SK-N-SH (cell line): ENCODE measurements at places on chromosomes 4 and X. TPM values are rescaled to one million over a fixed set of nuclear protein-coding genes. Genes with fewer than 3 reads are reported as not detected.

DNA sequence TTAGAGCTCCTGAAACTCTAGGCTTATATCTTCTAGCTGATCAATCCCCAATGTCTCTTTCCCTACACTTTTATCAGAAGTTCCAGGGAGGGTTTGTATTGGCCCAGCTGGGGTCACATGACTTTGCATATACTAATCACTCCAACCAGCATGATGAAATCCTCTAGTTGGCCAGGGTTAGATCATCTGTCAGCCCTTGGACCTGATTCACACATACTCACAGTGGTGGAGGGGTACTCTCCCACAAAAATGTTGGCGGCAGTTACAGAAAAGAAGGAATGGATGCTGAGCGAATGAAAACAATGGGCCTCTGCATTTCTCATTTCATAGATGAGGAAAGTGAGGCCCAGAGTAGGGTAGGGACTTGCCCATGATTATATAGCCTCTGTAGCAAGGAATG is 151.1 kb downstream of the PJA1 start:
- H3K4me3 ChIP-seq = no peak overlapping the region
- no peak overlapping the region for H3K27ac ChIP-seq
- H3K27me3 ChIP-seq = no peaks in the 10 kb centered on the region; the same call in 1 of the 2 replicates
- H3K36me3 ChIP-seq = no peaks in the 10 kb centered on the region
- H3K4me1 ChIP-seq = peaks cover 3% of the 10 kb centered on the region; the same call in 1 of the 2 replicates
- no peak for DNase-seq

Gene CFAP99
- polyA plus RNA-seq = 0.13 and 0.55 TPM in 2 replicates

DNA sequence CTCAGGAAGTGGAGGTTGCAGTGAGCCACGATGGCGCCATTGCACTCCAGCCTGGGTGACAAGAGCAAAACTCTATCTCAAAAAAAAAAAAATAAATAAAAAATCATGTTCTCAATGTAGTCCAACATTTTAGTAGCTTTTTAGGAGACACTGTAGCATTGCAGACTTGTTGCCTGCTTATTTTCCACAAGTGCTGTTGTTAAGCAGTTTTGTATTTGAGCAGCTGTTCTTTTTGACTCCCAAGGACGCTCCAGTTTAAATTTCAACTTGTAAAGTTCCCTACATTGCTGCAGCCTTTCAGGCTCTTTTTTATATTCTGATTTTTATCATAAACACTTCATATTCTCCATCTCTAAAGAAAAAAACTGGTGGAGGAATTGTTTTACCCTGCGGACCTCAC is 83.1 kb downstream of the PPEF2 start:
- no peak overlapping the region for H3K27ac ChIP-seq
- H3K4me1 ChIP-seq = no peaks in the 10 kb centered on the region
- no peak overlapping the region for H3K4me3 ChIP-seq

Gene MAPK10
- polyA plus RNA-seq = 8.1 and 13.0 TPM in 2 replicates

Gene NSUN7
- 0.21 and 0.28 TPM in 2 replicates for polyA plus RNA-seq

Gene LRCH2
- polyA plus RNA-seq = 1.7 and 2.3 TPM in 2 replicates

DNA sequence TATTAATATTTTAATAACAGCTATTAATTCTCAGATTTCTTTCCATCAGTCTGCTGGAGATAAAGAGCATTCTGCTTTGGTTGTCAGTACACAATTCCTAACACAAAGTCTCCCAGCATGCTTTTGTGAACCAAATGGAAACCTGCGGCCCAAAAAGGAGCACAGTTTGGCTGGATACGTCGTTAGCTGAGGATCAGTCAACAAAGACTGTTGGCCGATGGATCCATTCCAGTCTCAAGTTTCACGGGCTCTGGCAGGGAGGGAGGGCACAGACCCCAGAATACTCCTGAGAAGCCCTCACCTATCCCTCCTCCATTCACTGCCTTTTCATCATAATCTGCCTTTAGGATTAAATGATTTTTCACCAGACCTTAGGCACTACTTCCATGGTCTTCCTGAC is 26.3 kb upstream of the PRSS48 start:
- H3K27me3 ChIP-seq = no peaks in the 10 kb centered on the region
- no peak overlapping the region for H3K27ac ChIP-seq
- no peak for DNase-seq
- H3K4me1 ChIP-seq = no peaks in the 10 kb centered on the region; the same call in 1 of the 2 replicates

Gene PNMA6A
- 0.71 and 0.81 TPM in 2 replicates for polyA plus RNA-seq

GRCh38 chrX:68834371-68835103 is 5.7 kb downstream of the EFNB1 start:
- no peak for DNase-seq
- H3K27me3 ChIP-seq = peaks cover 10% of the 10 kb centered on the region; the same call in 1 of the 2 replicates
- peaks cover 10% of the 10 kb centered on the region; the same call in 1 of the 2 replicates for H3K4me1 ChIP-seq
- no peaks in the 10 kb centered on the region for H3K36me3 ChIP-seq
- H3K27ac ChIP-seq = no peak overlapping the region

Gene TMEM154
- polyA plus RNA-seq = 0.58 and 0.62 TPM in 2 replicates

DNA sequence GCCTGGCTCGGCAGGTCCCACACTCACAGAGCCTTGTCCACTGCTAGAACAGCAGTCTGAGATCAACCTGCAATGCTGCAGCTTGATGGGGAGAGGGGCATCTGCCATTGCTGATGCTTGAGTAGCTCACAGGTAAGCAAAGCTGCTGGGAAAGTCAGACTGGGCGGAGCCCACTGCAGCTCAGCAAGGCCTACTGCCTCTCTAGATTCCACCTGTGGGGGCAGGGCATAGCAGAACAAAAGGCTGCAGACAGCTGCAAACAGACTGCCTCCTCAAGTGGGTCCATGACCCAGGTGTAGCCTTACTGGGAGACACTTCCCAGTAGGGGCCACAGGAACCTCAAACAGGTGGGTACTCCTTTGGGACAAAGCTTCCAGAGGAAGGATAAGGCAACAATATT is 110.6 kb upstream of the ADAMTS3 start:
- H3K27ac ChIP-seq = no peak overlapping the region
- H3K27me3 ChIP-seq = no peaks in the 10 kb centered on the region
- H3K36me3 ChIP-seq = no peaks in the 10 kb centered on the region
- no peaks in the 10 kb centered on the region for H3K4me1 ChIP-seq

- H3K4me1 ChIP-seq = no peaks in the 10 kb centered on the region
- no peaks in the 10 kb centered on the region for H3K36me3 ChIP-seq
- no peak overlapping the region for H3K4me3 ChIP-seq
- no peaks in the 10 kb centered on the region for H3K27me3 ChIP-seq
Measured at GRCh38 chrX:94265323-94265722, 591.3 kb downstream of the FAM133A start.

- peaks cover 9% of the 10 kb centered on the region; the same call in 1 of the 2 replicates for H3K27me3 ChIP-seq
- peak; percentile 84 for DNase-seq
- H3K4me1 ChIP-seq = no peaks in the 10 kb centered on the region
- H3K27ac ChIP-seq = peak overlapping the region; percentile 33; the same call in 1 of the 2 replicates
Measured at GRCh38 chrX:101658661-101659491, 774 bp downstream of the ARMCX2 start.

Gene NDNF
- 0.13 TPM in 1 of 2 replicates, not detected in the other for polyA plus RNA-seq

DNA sequence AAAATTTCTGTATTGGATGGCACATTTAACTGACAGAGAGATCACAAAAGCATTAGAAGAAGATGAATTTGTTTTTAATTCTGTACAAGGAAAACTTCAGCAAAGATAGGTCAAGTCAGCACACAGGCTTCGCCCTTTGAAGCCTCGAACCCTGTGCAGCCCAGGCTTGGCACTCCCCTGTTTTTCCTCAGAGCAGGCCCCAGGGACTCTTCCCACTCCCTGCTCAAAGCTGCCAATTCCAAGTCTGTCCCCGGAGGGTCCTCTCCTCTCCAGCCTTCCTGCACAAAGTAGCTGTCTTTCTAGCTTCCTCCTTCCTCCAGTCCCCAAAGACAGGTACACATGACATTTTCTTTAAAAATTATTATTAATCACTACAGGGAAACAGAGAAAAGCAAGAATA is 466.3 kb downstream of the PPARGC1A start:
- H3K36me3 ChIP-seq = no peaks in the 10 kb centered on the region
- no peak overlapping the region for H3K27ac ChIP-seq
- H3K4me1 ChIP-seq = no peaks in the 10 kb centered on the region
- no peaks in the 10 kb centered on the region for H3K27me3 ChIP-seq
- no peak for DNase-seq

DNA sequence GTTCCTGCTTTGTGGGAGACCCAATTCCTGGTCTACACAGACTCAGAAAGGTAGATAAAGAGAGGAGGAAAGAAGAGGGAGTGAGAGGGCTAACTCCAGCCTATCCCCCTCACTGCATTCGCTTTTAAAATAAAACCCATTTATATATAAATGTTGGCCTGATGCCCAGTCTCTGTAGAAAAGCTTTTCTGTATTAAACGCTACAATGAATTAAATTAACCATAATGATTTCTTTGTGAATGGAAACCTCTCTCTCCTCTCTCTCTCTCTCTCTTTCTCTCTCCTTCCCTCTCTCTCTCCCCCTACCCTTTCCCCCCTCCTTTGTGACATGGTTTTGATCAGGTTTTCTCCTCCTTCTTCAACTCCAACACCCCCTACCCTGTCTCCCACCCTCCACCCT is 34.8 kb downstream of the PJA1 start:
- H3K27ac ChIP-seq = no peak overlapping the region
- H3K4me1 ChIP-seq = peaks cover 30% of the 10 kb centered on the region; the same call in 1 of the 2 replicates
- peaks cover 45% of the 10 kb centered on the region; the same call in 1 of the 2 replicates for H3K27me3 ChIP-seq
- H3K36me3 ChIP-seq = no peaks in the 10 kb centered on the region
- no peak for DNase-seq

DNA sequence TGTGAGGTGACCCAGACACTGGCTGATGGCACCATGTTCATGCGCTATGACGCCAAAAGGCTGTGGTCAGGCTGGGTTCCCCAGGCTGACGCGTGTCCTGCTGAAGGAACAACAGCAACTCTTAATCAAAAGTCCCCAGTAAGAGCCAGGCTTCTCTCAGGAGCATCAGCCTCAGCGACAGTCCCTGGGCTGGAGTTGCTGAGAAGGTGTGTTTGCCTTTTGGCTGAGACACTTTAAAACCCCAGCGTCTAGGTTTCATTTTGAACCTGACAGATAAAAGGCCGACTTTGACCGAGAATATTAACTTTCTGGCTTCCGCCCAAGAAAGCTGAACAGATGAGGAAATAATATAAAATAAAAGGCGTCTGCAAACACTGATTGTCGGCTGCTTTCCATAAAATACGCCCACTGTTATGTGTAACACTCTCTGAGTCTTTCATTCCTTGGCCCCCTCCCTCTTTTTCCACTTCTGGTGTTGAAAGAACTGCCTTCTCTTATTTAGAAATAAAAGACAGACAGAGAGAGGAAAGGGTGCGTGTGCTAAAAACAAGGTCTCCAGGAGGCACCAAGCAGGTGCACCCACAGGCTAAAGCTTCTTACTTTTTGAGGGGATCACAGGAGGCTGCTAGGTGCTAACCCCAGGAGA is 373.6 kb downstream of the MID1IP1 start:
- H3K4me1 ChIP-seq = peaks cover 14% of the 10 kb centered on the region; the same call in 1 of the 2 replicates
- no peaks in the 10 kb centered on the region for H3K36me3 ChIP-seq
- H3K4me3 ChIP-seq = no peak overlapping the region
- DNase-seq = no peak

DNA sequence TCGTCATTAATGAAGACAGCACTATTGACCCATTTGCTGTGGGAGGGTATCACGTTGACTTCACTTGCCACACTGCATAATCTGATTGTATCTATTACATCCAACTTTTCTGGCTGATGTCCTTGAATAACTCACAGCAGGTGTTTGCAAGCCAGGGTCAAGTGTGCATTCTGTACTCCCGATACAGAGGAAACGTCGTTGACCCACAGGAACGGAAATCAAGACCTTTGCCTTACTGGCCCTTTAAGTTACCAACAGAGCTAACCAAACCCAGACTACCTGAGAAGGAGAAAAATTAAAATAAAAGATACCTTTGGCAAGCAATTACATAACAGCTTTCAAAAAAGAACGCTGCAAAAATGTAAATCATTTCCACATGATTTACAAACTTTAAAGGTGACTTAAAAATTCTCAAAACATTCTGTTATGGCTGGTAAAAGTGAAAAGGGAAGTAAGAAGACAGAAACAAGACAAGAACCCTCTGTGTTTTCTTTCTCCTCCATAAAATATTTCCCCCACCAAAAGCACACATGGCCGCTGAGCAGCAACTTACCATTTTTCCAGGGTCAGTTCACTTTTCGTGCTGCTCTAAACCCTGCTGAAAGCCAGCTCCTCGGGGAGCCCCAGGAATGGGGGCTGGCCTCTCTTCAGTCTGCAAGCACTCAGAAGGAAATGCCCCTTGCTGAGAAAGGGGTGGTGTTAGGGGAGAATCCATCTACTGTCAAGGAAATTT is 6.5 kb upstream of the SHISA3 start:
- DNase-seq = no peak
- H3K4me3 ChIP-seq = no peak overlapping the region
- no peaks in the 10 kb centered on the region for H3K36me3 ChIP-seq
- no peaks in the 10 kb centered on the region for H3K27me3 ChIP-seq
- no peaks in the 10 kb centered on the region for H3K4me1 ChIP-seq

DNA sequence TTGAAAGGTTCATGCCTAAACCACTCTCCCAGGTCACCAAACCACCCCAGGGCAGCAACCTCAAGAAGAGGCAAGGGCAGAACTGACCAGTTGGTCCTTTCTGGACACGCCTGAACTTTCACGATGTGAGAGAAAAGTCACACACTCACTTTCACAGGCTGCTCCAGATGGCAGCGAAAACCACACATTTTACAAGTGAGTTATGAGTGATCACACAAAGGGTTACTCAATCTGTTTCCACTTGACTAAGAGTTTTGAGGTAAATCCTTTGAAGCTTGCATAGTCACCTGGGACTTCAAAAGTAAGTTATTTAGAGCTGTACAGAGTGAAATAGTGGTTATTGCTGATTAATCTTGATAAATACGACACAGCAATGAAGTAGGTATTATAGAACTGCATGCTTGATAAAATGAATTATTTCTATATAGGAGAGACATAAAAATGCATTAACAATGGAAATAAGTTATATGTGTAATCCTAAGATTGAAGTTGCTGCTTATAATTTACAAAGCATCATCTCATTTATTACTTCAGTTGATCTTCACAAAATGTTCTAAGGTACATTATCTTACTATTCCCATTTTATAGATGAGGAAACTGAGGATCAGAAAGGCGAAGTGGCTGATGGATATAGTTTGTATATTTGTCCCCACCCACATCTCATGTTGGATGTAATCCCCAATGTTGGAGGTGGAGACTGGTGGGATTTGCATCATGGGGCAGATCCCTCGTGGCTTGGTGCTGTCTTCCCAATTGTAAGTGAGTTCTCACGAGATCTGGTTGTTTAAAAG is 103.0 kb upstream of the KLF3 start:
- H3K27ac ChIP-seq = no peak overlapping the region
- H3K4me1 ChIP-seq = peaks cover 17% of the 10 kb centered on the region; the same call in 1 of the 2 replicates
- H3K4me3 ChIP-seq = no peak overlapping the region
- DNase-seq = no peak

- DNase-seq = no peak
- H3K27ac ChIP-seq = no peak overlapping the region
- H3K4me3 ChIP-seq = no peak overlapping the region
- H3K36me3 ChIP-seq = no peaks in the 10 kb centered on the region
- no peaks in the 10 kb centered on the region for H3K27me3 ChIP-seq
- no peaks in the 10 kb centered on the region for H3K4me1 ChIP-seq
Measured at GRCh38 chr4:137467537-137467936, 64.8 kb downstream of the PCDH18 start.

DNA sequence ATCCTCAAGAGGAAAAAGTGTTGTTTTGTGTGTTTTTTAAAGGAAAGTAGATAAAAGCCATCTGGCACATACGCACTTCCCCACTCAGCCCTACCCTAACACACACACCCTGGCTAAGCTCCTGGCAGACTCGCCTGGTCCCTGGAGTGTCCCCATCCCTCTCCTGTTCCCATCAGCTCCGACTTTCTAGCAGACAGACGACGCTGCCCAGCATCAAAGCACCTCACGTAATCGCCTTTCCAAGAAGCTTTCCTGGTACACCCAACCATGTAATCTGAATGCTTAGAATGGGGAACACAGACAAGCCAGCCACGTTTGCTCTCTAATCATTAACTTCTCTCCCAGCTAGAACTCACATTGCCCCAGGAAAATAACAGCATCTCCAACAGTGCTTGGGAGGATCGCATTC is 116.2 kb downstream of the AFAP1 start:
- peak; percentile 75 for DNase-seq
- H3K27ac ChIP-seq = peak overlapping the region; percentile 98
- H3K4me1 ChIP-seq = peaks cover 82% of the 10 kb centered on the region
- peaks cover 43% of the 10 kb centered on the region for H3K36me3 ChIP-seq
